ENCODE measurements at places on chromosomes 2 and 18.

GRCh38 chr2:167289651-167290410 is 401.6 kb downstream of the XIRP2 start:
- DNase-seq, result no peak

- no peak for DNase-seq
Measured at GRCh38 chr18:48024009-48024512, 93.6 kb upstream of the SMAD2 start.

- no peak for DNase-seq
Measured at GRCh38 chr2:233421091-233421816, 67.0 kb downstream of the DGKD start.

DNA sequence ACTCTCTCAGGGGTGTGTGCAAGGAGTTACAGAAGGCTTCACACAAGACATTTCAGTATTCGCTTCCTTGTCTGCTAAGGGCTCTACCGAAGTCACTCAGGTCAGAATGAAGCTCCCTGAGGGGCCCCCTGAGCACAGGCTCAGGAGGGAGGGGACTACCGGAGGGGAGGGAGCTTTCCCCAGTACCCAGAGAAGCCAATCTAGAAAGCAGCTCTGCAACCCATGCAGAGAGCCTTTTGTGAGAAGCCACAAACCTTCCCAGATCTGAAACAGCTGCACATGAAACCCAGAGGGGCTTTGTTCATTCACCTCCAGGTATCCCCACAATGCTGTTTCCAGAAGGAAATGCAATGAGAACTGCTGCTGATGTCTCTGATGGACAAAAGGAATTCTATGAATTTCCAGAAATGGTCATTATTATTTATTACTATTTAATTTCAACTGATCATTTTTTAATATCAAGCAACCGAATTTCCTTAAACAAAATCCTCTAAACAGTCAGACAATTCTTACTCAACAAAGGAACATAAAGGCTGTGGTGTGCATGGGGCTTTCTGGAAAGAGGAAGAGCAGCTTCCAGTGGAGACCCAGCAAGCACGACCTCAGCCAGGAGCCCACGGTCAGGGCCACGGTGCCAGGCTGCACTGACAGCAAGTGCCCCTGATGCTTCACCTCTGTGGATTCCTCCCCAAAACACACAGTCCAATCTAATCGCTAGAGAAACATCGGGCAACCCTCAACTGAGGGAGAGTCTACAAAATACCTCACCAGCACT is 42.0 kb downstream of the NDUFA10 start:
- no peak for DNase-seq

DNA sequence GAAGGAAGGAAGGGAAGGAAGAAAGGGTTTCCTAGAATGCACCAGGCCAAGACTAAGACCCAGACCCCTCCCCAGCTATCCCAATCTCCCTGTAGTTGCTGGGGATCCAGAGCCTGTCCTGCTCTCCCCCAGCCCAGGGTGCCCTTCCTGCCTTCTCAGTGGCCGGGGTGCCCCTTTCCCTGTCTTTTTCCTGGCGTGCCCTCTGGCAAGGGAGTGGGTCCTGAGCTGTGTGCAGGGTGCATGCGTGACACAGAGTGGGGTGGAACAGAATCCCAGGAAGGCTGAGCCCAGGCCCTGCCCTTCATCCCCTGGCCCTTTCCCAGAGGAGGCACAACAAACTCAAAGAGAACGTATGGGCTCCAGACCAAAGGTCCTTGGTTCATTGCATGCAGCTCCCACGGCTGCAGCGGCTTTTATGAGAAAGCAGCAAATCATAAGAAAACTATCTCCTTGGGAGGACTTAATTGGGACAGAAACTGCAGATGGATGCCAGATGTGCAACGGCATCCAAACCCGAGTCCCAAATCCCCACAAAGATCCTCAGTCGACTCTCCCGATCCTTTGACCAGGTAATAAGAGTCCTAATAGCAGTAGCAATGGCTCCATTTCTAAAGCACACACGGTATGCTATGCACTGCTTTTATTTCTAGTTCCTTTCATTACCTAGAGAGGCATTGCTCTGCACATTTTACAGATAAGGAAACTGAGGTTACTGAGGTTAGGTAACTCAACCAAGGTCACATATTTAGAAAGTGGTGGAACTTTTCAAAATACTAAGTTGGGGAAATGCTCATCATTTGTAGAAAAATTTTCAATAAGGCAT is 12.7 kb upstream of the ARID5A start:
- DNase-seq, result no peak

DNA sequence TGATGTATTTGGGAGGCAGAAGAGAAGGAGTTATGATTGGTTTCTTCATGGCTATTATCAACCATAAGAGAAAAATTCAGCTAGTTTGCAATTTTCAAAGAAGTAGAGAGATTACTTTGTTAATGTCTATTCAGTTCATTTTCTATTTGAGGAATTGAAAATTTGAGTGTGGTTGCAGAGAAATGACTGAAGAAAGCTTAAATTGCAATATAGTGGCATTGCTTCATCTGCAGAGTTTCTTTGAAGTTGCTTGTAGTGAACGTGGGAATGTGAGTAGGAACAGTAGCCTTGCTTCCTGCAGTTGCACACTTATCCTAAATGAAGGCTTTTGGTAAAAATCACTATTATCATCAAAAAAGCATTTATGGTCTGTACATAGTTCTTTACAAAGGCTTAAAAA is 14.7 kb upstream of the CYRIA start:
- DNase-seq, result no peak

DNA sequence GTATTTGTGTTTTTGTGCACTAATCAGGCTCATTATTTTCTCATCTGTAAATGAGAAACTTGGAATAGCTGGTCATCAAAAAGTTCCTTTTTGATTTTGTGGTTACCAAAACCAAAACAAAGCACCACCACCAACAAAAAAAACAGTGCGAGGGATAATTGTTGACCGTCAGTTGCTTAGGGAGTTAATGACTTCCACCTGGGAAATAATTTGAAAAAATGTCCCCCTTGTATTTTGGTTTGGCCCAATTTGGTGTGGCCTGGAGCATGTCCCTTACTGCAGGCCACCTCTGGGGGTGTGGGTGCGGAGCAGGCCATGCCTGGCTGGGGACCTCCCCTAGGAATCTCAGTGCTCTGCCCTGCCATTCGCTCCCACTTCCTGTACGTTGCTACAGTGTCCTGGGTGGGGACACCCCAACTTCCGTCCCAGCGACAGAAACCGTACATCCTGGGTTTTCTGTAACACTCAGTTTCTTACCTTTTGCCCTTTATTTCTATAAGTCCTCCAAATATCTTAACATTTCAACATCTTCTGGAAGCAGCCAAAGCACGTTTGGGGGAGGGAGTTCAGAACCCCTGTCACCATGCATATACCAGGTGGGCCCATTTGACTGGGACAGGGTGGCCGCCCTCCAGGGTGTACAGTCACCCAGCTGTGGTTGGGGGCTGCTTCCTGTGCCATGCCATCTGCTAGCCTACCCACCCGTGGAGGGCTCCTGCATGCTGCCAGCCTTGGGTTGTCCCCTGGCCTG is 31.3 kb downstream of the NCK2 start:
- DNase-seq, result no peak

DNA sequence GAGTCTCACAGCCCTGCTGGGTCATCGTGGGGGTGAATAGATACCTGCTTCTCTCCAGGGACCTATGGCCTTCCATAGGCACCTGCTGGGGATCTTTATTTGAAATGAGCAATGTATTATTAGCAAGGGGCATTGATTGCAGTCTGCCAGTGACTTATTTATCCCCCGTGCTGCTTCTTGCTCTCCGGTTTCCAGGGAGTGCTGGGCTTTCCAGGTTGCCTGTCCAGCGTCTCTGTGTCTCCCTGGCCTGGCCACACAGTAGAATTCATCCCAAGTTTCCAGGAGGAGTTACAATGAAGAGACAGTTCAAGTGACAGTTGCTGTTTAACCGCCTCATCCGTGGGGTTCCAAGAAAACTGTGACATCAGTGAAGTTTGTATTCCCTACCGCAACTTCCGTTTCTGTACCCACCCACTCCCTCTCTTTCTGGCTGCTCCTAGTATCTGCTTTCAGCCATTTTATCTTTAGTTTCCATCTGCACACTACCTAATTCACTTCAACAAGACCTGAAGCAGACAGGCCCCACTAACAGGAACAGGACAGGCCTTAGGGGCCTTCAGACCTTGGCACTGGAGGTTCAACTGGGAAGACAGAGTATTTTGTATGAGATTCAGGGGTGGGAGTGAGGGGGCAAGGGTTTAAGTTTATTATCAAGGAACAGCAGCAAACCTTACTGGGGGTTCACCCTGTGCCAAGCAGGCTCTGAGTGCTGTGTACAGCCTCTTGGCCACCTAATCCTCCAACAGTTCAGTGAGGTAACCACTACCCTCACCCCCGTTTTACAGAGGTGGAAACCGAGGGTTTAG is 134.8 kb downstream of the PRKCE start:
- DNase-seq, result no peak

- no peak for DNase-seq
Measured at GRCh38 chr2:216195565-216196029, 86.4 kb downstream of the XRCC5 start.

GRCh38 chr2:215617060-215617824 is 181.4 kb upstream of the FN1 start:
- DNase-seq, result no peak

- no peak for DNase-seq
Measured at GRCh38 chr2:37881397-37881796, 43.7 kb upstream of the RMDN2 start.
